Upper lobe of right lung (tissue), 1 donor: ENCODE measurements at places on chromosomes 7 and 10. TPM values are rescaled to one million over a fixed set of nuclear protein-coding genes. Genes with fewer than 3 reads are reported as not detected.

Gene ZCWPW1
- total RNA-seq: 4.8 TPM

Gene SPDYE5
- not detected for total RNA-seq

GRCh38 chr10:76043261-76043660 is 611.8 kb downstream of the LRMDA start:
- no peak overlapping the region for H3K27ac ChIP-seq
- H3K4me1 ChIP-seq: no peaks in the 10 kb centered on the region
- no peak overlapping the region for H3K4me3 ChIP-seq
- no peak for DNase-seq
- no peaks in the 10 kb centered on the region for H3K27me3 ChIP-seq

DNA sequence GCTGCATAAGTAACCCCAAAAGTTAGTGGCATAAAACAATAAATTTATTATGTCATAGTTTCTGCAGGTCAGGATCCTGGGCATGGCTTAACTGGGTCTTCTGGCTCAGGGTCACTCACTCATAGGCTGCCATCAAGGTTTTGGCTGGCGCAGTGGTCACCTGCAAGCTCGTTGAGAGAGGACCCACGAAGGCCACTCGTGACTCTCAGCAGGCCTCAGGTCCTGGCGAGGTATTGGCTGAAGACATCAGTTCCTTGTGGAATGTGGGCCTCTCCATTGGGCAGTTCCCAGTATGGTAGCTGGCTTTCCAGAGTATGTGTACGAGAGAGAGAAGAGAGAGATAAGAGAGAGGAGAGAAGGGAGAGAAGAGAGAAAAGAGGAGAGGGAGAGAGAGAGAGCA is 138.3 kb upstream of the KLF14 start:
- H3K4me3 ChIP-seq: no peak overlapping the region
- peaks cover 22% of the 10 kb centered on the region for H3K4me1 ChIP-seq
- no peaks in the 10 kb centered on the region for H3K27me3 ChIP-seq
- no peak for DNase-seq
- H3K36me3 ChIP-seq: peaks cover 90% of the 10 kb centered on the region
